ENCODE measurements at places on chromosomes 12 and 14.
A peak's percentile ranks its signal among the peaks of the same experiment; 100 is the strongest.

DNA sequence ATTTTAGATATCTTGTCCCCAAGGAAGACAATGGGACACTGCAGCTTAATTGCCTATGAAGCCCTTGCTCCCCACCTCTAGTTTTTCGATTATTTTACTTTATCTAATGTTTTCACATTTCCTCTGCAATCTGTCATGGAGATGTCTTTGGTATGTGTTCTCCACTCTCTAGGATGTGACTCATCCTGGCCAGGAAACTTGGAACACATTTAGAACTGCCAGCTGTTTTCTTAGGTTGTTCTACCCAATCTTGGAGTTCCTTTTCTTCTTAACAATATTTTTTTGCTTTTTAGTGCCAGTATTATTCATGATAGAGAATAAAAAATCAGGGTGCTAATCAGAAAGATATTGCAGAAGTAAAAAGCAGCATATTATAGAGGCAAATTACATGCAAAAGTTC lies 101.7 kb upstream of the CLEC14A start:
- no peak for DNase-seq

- no peak for DNase-seq
Observed at GRCh38 chr14:52121441-52121840, 52.6 kb upstream of the NID2 start.

GRCh38 chr12:75877763-75878621 lies 153.6 kb downstream of the PHLDA1 start:
- DNase-seq: no peak

DNA sequence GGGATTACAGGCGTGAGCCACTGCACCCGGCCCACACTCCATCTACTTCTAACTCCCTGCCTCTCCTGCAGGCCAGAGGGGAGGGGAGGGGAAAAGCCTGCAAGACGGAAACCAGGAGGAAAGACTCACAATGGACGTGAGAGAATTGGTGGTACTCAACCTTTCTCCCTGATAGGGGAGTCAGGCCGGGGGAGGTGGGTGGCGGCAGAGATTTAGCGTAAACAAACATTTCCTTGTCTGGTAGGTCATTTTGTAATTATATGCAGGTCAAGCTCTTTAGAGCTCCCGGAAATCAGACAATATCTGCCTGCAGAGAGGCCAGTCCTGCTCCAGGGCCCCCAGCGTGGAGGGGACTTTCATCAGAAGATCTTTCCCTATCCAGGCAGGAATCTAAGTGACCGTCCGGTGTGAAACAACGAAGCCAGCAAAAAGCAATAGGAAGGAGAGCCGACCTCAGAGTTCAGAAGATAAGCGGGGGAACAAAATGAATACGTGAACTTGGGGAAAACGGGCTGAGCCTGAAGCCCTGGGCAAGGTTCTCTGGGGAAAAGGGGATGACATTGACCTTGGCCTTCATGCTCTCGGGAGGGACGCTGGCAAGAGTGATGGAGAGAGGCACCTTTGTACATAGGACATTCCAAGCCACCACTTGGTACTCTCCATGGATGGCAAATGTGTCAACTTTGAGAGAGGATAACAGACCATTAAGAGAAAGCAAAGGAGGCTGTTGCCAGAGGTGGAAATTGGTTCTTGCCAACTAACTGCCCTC lies 62.3 kb downstream of the SPRING1 start:
- no peak for DNase-seq

DNA sequence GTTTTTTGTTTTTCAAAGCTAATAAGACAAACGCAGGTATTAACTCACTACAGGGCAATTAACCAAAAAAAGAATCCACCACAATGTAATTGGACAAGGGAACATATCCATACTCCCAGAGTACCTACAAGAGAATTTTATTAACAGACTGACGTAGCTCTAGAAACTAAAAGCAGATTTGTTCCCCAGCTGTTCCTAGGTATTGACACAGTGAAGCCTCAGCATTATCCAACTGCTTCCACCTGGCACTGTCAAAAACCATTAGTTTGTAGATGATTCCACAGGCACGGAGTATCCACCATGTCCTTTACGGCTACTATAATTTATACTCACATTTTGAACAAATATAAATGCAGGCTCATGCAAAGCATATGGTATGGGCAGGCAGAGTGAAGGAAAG lies 22.3 kb downstream of the PPM1H start:
- DNase-seq: peak; percentile 78

- no peak for DNase-seq
Observed at GRCh38 chr12:3632754-3633153, 120.2 kb downstream of the CRACR2A start.

DNA sequence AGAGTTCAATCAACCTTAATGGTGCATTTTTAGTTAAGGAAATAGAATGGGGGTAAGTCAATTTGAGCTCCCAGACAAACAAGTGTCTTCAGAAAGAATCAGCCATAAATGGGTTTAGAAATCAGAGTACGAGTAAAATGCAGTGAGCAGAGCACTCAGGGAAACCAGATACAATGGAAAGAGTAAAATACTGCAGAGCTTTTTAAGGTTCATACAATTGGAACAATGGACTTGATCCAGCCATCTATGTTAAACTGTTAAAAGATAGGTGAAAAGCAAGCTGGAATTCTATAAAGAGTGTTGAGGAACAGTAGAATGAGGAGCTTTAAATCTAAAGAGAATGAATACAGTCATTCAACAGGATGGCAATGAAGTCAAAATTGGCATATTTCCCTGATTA lies 23.8 kb upstream of the PCNX4 start:
- DNase-seq: no peak

DNA sequence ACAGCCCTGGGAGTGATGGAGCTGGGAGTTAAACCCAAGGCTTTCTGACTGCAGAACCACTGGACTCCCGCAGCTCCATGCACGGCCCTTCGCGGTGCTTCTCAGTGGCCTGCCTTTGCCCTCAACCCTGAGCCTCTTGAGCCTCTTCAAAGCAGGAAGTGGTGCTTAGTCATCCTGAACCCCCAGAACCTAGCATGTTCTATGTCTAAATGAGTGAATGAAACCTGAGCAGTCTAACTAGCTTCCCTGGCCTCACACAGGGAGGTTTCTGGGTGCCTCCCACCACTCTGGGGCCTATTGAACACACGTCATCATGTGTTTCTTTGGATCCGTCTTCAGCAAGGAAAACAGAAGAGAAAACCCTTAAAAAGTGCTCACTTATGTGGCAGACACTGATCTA lies 117.9 kb upstream of the SFSWAP start:
- DNase-seq: no peak

GRCh38 chr12:88325816-88326189 lies 183.7 kb downstream of the TMTC3 start:
- DNase-seq: no peak

- DNase-seq: no peak
Observed at GRCh38 chr12:70638639-70639360, 1.6 kb upstream of the PTPRB start.

DNA sequence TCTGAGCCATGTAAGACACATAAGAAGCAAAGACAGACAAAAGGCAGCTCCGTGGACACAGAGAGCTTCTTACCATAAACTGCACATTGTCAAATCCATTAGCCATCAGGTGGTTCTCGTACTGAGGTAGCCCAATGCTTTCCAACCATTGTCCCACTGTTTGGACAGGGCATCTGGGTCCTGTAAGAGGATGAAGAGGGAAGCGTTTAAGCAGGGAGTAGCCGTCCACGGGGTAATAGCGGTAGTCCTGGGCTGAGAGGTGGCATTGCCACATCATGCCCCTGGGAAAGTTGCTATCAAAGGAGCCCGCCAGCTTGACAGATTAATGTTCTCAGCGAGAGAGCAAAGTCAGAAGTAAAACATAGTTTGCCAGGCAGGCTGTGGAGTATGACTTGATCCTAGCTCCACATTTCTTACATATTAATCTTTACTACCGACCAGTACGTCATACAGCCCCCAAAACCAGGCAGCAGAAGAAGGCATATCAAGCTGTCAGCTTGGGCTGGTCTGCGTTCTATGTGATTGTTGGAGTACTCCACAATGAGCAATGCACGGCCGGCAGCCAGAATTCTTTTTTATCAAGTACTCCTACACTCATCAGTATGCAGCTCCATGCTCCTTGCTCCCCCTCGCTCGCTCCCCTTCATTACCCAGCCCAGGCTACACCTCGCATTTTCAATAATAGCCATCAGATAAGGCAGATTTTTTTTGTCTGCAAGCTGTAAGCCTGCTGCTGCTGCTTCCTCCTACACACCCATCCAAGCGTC lies 493.2 kb upstream of the GARIN6 start:
- peak; percentile 65 for DNase-seq

DNA sequence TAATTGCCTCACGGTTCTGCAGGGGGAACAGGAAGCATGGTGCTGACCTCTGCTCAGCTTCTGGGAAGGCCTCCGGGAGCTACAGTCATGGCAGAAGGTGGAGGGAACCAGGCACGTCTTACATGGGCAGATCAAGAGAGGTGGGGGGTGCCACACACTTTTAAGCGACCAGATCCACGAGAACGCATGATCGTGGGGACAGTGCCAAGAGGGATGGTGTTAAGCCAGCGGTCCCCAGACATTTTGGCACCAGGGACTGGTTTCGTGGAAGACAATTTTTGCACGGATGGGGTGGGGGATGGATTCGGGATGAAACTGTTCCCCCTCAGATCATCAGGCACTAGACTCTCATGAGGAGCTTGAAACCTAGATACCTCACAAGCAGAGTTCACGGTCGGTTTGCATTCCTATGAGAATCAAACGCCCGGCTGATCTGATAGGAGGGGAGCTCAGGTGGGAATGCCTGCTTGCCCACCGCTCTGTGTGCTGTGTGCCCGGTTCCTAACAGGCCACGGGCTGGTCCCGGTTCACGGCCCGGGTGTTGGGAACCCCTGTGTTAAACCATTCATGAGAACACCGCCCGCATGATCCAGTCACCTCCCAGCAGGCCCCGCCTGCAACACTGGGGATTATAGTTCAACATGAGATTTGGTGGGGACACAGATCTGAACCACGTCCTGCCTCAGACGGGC lies 96.9 kb downstream of the ADGRD1 start:
- no peak for DNase-seq

DNA sequence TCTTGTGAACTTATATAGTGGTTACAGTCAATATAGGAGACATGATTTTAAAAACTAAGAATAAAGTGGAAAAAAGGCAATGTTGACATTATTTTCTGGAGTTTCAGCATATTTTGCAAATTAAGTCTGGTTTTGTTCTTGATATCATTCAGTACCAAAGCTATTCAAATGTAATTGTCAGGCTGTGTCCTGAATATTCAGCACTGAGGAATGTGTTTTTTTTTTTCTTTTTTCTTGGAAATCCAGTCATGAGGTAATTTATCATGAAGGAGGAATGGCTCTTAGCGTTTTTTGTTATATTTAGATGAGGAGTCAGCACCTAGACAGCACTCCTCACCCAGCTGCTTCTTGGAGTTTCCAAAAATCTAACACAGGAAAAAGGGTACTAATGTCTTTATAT lies 225.5 kb downstream of the CCDC91 start:
- DNase-seq: no peak
